ENCODE measurements at places on chromosomes 11 and 22. TPM values are rescaled to one million over a fixed set of nuclear protein-coding genes. Genes with fewer than 3 reads are reported as not detected.

The ZNF280A gene
- total RNA-seq = not detected

DNA sequence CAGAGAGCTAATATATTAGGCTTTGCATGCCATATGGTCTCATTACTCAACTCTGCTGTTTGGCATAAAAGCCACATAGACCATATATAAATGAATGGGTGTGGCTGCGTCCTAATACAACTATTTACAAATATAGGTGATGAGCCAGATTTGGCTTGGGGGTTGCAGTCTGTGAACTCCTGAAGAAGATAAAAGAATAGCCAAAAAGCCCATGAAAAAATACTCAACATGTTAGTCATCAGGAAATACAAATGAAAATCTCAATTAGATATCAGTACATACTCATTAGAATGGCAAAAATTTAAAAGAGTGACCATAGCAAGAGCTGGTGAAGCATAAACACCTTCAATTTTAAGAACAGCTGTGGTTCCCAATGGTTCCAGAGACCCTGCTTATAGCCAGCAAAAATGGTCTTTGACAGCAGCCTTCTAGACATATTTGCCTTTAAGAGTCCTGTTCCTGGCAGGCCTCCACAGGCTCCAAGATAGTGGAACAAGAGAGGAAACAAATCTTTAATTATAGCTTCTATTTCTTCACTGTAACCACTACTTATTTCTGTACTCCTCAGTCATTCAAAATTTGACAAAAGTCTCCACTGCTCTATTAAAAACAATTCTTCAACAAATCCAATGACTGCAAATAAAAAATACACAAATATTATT, 16.1 kb downstream of the C2CD3 start:
- H3K27ac ChIP-seq = no peak overlapping the region
- H3K27me3 ChIP-seq = no peaks in the 10 kb centered on the region
- DNase-seq = no peak
- peaks cover 9% of the 10 kb centered on the region for H3K36me3 ChIP-seq

DNA sequence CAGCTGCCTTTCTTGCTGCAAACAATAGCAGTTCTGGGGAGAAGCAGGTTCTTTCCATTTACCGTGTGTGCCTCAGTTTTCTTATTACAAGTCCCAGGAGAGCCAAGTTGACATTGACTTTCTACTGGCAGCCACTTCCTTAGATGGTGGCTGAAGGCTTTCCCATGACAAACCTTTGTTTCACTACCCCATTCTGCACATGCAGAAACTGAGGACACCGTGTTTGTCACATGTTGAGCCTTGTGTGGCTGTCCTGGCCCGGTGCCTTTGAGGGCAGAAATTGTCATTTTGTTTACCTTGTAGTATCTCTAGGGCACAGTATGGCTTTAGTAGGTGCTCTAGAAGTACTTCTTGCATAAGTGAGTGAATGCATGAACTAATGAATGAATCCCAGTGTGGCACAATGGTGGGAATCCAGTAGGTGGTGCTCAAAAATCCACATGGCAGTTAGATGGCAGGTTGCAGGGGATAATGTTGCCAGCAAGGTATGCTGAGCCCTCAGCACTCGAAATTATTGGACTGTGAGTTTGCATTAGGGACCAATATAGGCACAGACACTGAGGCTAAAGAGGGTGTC, 101.6 kb downstream of the CSNK2A3 start:
- DNase-seq = no peak
- H3K27me3 ChIP-seq = no peaks in the 10 kb centered on the region
- no peak overlapping the region for H3K27ac ChIP-seq
- H3K36me3 ChIP-seq = no peaks in the 10 kb centered on the region
- no peak overlapping the region for H3K4me3 ChIP-seq
- no peaks in the 10 kb centered on the region for H3K4me1 ChIP-seq

GRCh38 chr22:43276321-43276720, 66.9 kb downstream of the SCUBE1 start:
- H3K27ac ChIP-seq = no peak overlapping the region
- no peak overlapping the region for H3K4me3 ChIP-seq
